CD4-positive, alpha-beta T cell treated with Interleukin-17A for 1 hour (primary cell): ENCODE measurements at places on chromosomes 12 and 14.

DNA sequence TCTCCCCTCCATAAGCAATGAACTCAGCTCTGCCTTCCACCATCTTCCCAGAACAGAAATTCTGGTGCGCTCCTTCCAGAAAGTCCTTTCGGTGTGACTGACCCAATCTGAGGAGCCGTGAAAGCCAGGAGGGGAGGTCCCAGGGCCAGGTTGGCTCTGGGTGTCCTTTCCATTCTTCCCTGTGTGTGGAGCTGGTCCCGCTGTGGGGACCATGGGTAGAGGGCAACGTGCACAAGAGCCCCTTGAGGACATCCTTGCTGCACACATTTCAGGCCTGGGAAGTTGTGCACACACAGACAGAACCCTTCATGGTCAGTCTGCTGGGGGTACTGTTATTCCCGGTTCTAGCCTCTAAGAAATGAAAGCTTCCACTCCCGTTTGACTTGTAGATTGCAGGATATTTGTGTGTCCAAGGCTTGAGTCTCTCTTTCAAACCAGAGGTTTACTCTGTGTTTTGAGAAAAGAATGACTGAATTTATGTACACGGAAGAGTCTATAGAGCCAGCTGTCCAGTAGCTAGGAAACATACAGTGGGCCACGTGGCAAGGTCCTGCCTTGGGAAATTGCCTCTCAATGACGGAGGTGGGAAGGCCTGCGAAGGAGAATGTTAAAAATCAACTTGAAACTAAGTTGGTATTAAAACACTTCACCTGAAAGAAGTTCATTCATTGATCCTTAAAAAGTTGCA, 10.1 kb downstream of the NFKBIA start:
- no peak for DNase-seq

DNA sequence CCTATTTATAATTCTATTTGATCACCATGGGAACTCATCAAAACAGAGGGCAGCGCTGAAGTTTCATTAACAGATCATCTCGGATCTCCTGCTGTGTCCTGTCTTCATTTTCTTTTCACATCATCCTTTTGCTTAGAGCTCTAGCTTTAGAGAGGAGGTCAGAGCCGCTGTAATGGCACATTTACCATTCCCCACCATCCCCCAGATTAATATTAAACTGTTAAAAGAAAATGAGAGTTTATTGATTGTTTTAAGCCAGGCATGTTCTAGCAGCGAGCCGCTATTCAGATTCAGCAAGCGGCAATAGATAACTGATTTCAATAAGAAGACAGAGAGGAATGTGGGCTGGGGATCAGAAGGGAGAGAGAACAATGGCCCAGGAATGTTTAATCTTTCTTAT, 308.8 kb downstream of the EGLN3 start:
- DNase-seq = no peak

- no peak for DNase-seq
Observed at GRCh38 chr12:83082690-83083276, 396.1 kb downstream of the TMTC2 start.

- no peak for DNase-seq
Observed at GRCh38 chr12:29692237-29692636, 91.5 kb downstream of the TMTC1 start.

DNA sequence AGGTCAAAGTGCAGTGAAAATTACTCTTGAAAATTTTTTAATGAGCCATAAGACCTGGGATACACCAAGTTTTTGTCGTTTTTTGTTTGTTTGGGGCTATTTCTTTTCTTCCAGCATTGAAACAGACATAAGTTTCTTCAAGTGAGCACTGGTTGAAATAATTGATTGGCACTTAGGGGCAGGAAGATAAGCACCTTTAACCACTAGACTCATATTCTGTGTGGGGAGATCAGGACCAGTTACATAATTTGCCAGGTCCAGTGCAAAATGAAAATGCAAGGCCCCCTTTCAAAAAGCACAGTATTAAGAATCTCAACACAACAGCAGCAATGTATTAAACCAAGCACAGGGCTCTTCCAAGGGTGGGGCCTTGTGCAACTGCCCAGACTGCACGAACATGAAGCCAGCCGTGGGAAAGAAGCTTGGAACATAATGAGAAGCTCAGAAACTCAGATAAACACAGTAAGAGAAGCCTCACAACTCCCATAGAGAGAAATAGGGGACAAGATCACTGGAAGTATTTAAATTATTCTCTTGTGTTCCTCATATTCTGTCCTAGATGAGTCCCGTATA, 3.2 kb upstream of the TCP11L2 start:
- no peak for DNase-seq

DNA sequence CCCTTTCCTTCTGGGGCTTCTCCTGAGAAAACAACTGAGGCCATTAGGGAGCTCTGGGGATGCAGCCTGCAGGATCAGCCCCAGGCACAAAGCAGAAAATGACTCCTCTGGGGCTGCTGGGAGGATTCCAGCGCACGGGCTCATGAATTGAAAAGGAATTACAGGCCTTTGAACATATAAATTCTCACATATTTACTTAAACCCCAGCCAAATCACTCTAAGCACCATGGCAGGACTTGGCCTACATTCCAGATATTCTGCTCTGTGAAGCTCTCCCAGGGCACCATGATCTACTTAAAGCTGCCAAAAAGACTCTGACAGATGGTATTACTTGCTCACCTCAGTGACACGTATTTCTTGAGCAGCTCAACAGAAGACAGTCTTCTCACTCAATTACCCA, 87.2 kb downstream of the ZFC3H1 start:
- DNase-seq = no peak

- DNase-seq = no peak
Observed at GRCh38 chr12:69579029-69579428, 6.2 kb upstream of the CCT2 start.

DNA sequence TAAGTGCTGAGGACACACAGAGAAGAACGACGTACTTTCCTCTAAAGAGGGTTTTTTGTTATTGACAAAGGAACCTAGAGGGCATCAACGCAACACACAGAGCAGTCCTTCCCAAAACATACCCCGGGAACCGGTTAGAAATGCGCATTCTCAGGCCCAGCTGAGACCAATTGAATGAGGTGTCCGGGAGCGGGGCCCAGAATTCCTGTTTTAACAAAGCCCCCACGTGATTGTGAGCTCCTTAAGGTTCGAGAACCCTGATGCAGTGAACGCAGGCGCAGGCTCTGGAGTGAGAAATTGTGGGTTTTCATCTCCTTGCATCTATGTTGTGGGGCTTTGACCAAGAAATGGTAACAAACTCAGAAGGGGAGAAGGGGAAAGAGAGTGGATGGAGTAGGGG, 51.0 kb upstream of the TBX3 start:
- DNase-seq = no peak

DNA sequence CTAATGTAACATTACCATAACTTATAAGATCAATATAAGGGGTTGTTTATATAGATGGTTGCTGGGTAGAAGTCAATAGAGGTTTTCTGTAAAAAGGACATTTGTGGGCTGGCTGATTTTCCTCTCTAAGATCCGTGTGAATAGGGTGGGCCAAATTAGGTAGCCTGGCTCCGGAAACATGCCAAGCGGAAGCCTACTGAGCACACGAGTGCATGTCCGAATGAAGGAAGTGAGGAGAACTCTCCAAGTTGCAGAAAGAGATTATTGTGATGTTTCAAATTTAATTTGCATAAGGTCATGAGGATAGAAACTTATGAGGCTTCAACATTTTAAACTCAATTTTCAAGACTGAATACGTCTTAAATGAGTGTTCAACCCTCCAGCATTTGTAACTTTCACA, 356.7 kb downstream of the SNAPC1 start:
- DNase-seq = no peak

GRCh38 chr14:53929871-53930715, 26.5 kb downstream of the BMP4 start:
- peak; percentile 19 for DNase-seq
